Urinary bladder (tissue), 4 donors: ENCODE measurements at places on chromosomes 5 and 9. TPM values are rescaled to one million over a fixed set of nuclear protein-coding genes. Genes with fewer than 3 reads are reported as not detected.

The ECM2 gene
- total RNA-seq: 64.1 TPM

The SLC4A9 gene
- total RNA-seq: 0.11 TPM

The ZNF483 gene
- 19.0 TPM for total RNA-seq

The ANKRD31 gene
- 0.69 TPM for total RNA-seq

The IDNK gene
- total RNA-seq: 6.3 TPM

The FOXD4L3 gene
- total RNA-seq: not detected

The RMRP gene
- total RNA-seq: 99,097 TPM

The FSD1L gene
- total RNA-seq: 27.5 TPM

The ANKRD33B gene
- total RNA-seq: 4.4 TPM

The LECT2 gene
- total RNA-seq: not detected

The PCDHB11 gene
- total RNA-seq: 7.3 TPM

The CNTNAP3B gene
- total RNA-seq: 50.2 TPM

The DENND4C gene
- total RNA-seq: 196 TPM

The RGS7BP gene
- total RNA-seq: 4.3 TPM

The SPINK6 gene
- total RNA-seq: not detected

The KLF9 gene
- total RNA-seq: 15.4 TPM

The GABRP gene
- total RNA-seq: 2.0 TPM

The SLC2A6 gene
- 3.4 TPM for total RNA-seq

The SCGB3A2 gene
- not detected for total RNA-seq

The BHMT gene
- 11.6 TPM for total RNA-seq

The CCDC192 gene
- not detected for total RNA-seq

The PCDHB14 gene
- 10.1 TPM for total RNA-seq

The PRDM9 gene
- not detected for total RNA-seq

The GALT gene
- total RNA-seq: 25.4 TPM

The SMIM33 gene
- not detected for total RNA-seq

The INSL4 gene
- not detected for total RNA-seq

The PDE6A gene
- 0.05 TPM for total RNA-seq

The CACNA1B gene
- total RNA-seq: 0.63 TPM

The ADAMTS6 gene
- 23.1 TPM for total RNA-seq

The N4BP3 gene
- total RNA-seq: 4.2 TPM

The DMRTA1 gene
- total RNA-seq: 1.4 TPM

The FGD3 gene
- 7.4 TPM for total RNA-seq

The TICAM2 gene
- total RNA-seq: 11.9 TPM

The CNTLN gene
- 49.3 TPM for total RNA-seq

The PCDHB6 gene
- 1.1 TPM for total RNA-seq
